ENCODE measurements at places on chromosomes 7 and 10. TPM values are rescaled to one million over a fixed set of nuclear protein-coding genes. Genes with fewer than 3 reads are reported as not detected.
A peak's percentile ranks its signal among the peaks of the same experiment; 100 is the strongest.

Gene KCND2
- total RNA-seq: not detected

Gene CTAGE6
- total RNA-seq: 0.13 TPM

Gene HMX3
- not detected for total RNA-seq

Gene TMEM26
- total RNA-seq: not detected

Gene TBC1D12
- 6.0 TPM for total RNA-seq

Gene RBM20
- not detected for total RNA-seq

Gene NACAD
- total RNA-seq: 8.2 TPM

Gene MOGAT3
- not detected for total RNA-seq

Gene IDI2
- total RNA-seq: not detected

Gene CPA2
- total RNA-seq: not detected

Gene PAX4
- total RNA-seq: not detected

Gene TOMM7
- 322 TPM for total RNA-seq

Gene NPC1L1
- not detected for total RNA-seq

Gene EIF4EBP2
- total RNA-seq: 45.7 TPM

GRCh38 chr7:114793155-114793845, 128.6 kb upstream of the MDFIC start:
- H3K27me3 ChIP-seq: no peaks in the 10 kb centered on the region
- DNase-seq: no peak
- H3K36me3 ChIP-seq: no peaks in the 10 kb centered on the region
- H3K27ac ChIP-seq: no peak overlapping the region

DNA sequence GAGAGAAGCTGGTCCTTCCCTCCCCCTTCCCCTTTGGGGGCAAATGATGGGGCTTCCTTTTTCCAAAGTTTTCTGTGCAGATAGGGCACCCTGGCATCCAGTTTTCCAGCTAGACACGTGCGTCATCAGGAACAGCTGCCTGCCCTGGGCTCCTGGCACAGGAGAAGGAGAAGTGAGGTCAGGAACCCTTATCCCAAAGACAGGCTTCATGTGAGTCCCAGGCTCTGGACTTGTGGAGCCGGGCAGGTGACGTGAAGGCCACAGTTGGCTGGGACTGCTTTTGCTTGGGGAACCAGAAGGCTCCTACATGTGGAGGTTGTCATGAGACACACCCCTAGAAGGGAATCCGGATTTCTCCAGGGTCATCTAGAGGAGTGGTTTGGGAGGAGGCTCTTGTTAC, 66.5 kb downstream of the RBM20 start:
- peaks cover 24% of the 10 kb centered on the region for H3K27me3 ChIP-seq
- H3K36me3 ChIP-seq: no peaks in the 10 kb centered on the region
- no peak overlapping the region for H3K4me3 ChIP-seq
- peaks cover 19% of the 10 kb centered on the region for H3K4me1 ChIP-seq
- no peak overlapping the region for H3K27ac ChIP-seq
- no peak for DNase-seq

DNA sequence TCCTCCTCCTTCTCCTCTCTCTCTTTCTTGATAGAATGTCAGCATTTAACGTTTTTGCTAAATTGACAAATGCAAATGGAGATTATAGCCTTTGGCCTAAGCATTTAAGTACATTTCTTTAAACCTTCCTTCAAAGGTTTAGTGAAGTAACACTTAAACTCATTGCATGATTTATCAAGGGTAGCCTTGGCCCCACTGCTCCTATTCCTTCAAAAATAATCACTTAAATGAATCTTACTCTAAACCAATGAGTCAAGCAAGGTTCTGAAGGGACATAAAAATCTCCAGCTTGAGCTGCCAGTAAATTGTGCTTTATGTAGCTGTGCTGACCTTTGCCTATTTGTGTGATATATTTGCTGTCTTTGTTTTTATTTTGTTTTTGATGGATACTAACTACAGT, 358.5 kb upstream of the AKR1E2 start:
- DNase-seq: no peak
- H3K27me3 ChIP-seq: no peaks in the 10 kb centered on the region
- peaks cover 18% of the 10 kb centered on the region for H3K36me3 ChIP-seq
- H3K4me3 ChIP-seq: no peak overlapping the region

GRCh38 chr10:33160151-33160550, 174.3 kb downstream of the NRP1 start:
- peaks cover 40% of the 10 kb centered on the region for H3K4me1 ChIP-seq
- DNase-seq: no peak
- no peak overlapping the region for H3K4me3 ChIP-seq
- no peaks in the 10 kb centered on the region for H3K36me3 ChIP-seq

DNA sequence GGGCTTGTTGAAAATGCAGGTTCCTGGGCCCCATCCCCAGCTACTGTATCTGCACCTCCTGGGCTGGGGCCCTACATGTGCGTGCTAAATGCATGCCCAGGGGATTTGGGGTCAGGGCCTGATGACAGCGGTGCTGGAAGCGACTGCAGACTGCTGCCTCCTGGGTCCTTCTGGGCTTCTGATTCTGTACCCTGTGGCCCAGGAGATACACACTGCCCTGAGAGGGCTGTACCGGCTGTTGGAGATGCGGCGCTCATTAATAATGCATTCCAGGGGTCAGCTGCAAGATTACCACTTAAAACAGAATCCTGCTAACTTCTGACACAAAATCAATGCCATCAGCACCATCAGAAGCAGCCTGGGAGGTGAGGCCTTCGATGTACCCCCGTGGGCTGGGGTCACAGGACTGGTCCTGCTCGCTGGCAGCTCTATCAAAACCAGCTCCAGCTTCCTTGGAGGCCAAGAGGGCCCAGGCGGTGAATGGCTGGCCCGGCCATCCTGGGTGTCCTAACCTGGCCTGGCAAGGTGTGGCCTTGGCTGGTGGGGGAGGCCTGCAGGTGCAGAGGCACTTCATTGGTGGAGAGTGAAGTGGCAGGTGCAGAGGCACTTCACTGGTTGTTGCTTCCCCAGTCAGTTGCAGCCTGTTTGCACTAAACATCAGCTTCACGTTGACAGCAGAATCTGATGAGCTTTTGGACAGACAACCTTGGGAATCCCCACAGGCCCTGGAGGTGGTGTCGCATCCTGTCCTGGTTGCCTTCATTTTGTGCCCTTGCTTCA, 79.2 kb downstream of the GLRX3 start:
- H3K27ac ChIP-seq: no peak overlapping the region
- no peaks in the 10 kb centered on the region for H3K36me3 ChIP-seq
- H3K4me3 ChIP-seq: no peak overlapping the region

- peaks cover 3% of the 10 kb centered on the region for H3K27me3 ChIP-seq
- no peak for DNase-seq
- no peak overlapping the region for H3K27ac ChIP-seq
- H3K36me3 ChIP-seq: peaks cover 7% of the 10 kb centered on the region
- H3K4me3 ChIP-seq: no peak overlapping the region
These were observed 3.0 kb downstream of the HIP1 start for GRCh38 chr7:75735581-75736350.

DNA sequence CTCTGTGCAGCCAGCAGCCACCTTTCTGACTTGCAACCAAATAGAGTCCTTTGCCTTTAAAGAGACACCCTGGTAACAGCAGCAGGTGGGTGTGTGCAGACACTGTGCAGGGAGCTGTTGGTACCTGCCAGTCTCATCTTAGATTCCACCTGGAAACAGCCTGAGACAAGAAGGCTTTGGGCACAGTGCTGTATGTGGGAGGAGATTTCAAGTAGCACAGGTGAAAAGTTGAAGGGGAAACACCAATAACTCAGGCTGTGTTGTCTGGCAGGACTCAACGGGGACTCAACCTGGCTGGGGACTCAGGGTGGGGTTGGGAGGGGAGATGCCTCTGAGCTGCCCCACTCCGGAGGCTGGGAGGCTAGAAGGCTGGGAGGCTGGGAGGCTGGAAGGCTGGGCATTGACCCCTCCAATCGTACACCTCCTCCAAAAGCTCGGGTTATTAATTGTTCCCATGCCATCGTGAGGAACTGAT, 6.7 kb downstream of the CPXM2 start:
- no peak overlapping the region for H3K4me3 ChIP-seq
- no peaks in the 10 kb centered on the region for H3K36me3 ChIP-seq
- H3K27me3 ChIP-seq: peaks cover 3% of the 10 kb centered on the region

- H3K36me3 ChIP-seq: no peaks in the 10 kb centered on the region
- H3K4me1 ChIP-seq: peaks cover 35% of the 10 kb centered on the region
- no peak for DNase-seq
- H3K4me3 ChIP-seq: peak overlapping the region; percentile 91
These were observed 40.0 kb downstream of the CUX1 start for GRCh38 chr7:101857358-101857811.

DNA sequence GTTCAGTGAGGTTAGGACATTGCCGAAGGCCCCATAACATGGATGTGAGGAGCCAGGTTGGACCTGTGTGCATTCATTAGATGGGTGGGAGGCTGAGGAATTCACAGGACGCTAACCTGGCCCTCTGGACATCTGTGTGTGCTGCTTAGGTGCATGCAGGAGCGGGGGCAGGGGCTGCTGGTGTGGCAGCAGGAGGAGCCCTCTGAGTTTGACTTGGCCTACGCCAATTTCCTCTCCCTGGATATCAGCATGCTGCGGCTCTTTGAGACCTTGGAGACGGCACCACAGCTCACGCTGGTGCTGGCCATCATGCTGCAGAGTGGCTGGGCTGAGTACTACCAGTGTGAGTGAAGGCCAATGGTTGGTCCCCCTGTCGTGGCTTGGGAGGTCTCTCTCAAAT, 34.5 kb upstream of the MMD2 start:
- H3K36me3 ChIP-seq: peaks cover 13% of the 10 kb centered on the region
- H3K27ac ChIP-seq: no peak overlapping the region
- no peaks in the 10 kb centered on the region for H3K4me1 ChIP-seq
- no peak overlapping the region for H3K4me3 ChIP-seq
- DNase-seq: no peak

DNA sequence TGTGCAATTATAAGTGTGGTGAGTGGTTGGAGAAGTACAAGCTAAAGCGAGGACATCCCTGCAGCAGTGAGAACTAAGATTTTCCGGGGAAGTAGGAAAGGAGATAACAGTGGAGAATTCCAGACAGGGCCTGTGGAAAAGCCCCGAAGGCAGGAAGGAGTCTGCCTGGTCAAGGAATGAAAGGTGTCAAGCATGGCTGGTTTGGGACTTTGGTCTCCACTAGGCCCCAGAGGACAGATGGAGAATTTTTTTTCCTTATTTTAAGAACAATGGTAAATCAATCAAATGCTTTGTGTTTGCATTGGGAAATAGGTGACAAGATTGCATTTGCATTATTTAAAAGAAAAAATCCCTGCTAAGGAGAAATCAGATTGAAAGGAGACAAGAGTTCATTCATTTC, 3.2 kb upstream of the CEP55 start:
- no peak for DNase-seq
- H3K27me3 ChIP-seq: peaks cover 4% of the 10 kb centered on the region
- no peak overlapping the region for H3K4me3 ChIP-seq

DNA sequence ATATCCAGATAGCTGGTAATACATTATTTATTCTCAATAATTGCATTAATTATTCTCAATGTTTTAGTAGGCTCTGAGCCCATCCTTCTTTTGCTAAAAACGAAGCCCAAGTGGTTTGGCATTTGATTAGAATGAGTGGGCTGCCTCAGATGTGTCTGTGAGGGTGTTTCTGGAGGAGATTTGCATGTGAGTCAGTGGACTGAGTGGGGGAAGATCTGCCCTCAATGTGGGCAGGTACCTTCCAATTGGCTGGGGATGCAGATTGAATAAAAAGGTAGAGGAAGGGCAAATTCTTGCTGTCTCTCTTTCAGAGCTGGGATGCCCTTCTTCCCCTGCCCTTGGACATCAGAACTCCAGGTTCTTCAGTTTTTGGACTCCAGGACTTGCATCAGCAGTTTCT, 290.6 kb upstream of the SMIM30 start:
- no peaks in the 10 kb centered on the region for H3K36me3 ChIP-seq
- no peak overlapping the region for H3K4me3 ChIP-seq
- DNase-seq: no peak
- no peak overlapping the region for H3K27ac ChIP-seq
- H3K27me3 ChIP-seq: no peaks in the 10 kb centered on the region

GRCh38 chr10:49387071-49387470, 8.8 kb downstream of the DRGX start:
- peaks cover 38% of the 10 kb centered on the region for H3K27me3 ChIP-seq
- no peaks in the 10 kb centered on the region for H3K36me3 ChIP-seq
- DNase-seq: peak; percentile 92
- peaks cover 24% of the 10 kb centered on the region for H3K4me1 ChIP-seq

- H3K4me1 ChIP-seq: peaks cover 11% of the 10 kb centered on the region
- no peaks in the 10 kb centered on the region for H3K36me3 ChIP-seq
- no peak overlapping the region for H3K4me3 ChIP-seq
- peaks cover 44% of the 10 kb centered on the region for H3K27me3 ChIP-seq
- no peak for DNase-seq
- no peak overlapping the region for H3K27ac ChIP-seq
These were observed 42.7 kb downstream of the PRF1 start for GRCh38 chr10:70559861-70560260.

DNA sequence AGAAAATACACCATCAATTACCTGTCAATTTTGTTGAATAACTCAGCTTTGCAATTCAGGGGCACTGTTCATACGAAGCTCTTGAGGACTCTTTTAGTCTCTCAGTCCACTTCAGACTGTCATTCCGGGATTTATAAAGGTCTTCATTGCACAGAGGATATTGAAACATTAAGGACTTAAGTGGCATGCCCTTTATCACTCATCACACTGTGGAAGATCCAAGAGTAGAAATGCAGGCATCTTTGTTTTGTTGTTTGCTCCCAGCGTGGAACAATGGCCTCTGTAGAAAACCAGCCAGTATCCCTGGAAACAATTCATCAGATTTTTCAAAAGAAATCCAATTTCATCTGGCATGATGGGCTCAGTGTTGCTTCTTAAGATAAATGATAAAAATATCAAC, 66.3 kb upstream of the LRGUK start:
- H3K4me1 ChIP-seq: no peaks in the 10 kb centered on the region
- H3K27ac ChIP-seq: no peak overlapping the region
- H3K36me3 ChIP-seq: no peaks in the 10 kb centered on the region

GRCh38 chr7:91287371-91288084, 23.3 kb downstream of the FZD1 start:
- no peaks in the 10 kb centered on the region for H3K36me3 ChIP-seq
- no peak overlapping the region for H3K4me3 ChIP-seq

Measured in HFFc6 (cell line).